ENCODE measurements at places on chromosomes 3 and 15.

DNA sequence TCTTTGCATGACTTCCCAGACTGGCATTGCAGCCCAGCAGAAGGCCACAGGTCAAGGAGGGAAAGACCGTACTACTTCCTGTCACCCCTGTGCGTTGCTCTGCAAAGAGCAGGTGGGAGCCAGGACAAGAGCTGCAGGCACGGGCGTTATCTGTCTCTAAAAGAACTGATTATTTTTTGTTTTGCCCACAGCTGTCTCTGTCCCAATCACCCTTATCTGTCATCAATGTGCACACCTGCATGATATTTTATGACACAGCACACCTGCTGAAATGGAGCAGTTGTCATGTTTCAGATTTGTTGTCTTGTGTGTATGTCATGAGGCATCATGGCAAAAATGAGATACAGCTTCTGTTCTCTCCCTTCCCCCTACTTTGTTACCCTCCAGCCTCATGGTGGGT lies 58.8 kb downstream of the SLCO3A1 start:
- DNase-seq, result no peak

DNA sequence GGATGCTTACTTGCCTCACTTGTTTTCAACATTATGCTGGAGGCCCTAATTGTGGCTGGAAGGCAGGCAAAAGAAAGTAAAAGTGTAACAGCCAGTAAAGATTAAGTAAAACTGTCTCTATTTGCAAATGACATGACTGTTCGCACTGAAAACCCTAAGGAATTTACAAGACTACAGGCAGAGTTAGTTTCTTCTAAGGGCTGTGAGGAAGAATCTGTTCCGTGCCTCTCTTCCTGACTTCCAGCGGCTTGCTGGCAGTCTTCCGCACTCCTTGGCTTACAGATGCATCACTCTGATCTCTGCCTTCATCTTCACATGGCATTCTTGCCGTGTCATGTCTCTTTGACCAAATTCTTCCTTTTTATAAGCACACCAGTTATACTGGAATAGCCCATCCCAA lies 86.1 kb downstream of the DLG1 start:
- DNase-seq, result no peak

- no peak for DNase-seq
These were observed 47.2 kb upstream of the UBE3A start for GRCh38 chr15:25486051-25486450.

- DNase-seq, result no peak
These were observed 228.2 kb downstream of the TCF12 start for GRCh38 chr15:57146506-57147201.

- DNase-seq, result no peak
These were observed 141.8 kb downstream of the EEFSEC start for GRCh38 chr3:128294999-128295468.

DNA sequence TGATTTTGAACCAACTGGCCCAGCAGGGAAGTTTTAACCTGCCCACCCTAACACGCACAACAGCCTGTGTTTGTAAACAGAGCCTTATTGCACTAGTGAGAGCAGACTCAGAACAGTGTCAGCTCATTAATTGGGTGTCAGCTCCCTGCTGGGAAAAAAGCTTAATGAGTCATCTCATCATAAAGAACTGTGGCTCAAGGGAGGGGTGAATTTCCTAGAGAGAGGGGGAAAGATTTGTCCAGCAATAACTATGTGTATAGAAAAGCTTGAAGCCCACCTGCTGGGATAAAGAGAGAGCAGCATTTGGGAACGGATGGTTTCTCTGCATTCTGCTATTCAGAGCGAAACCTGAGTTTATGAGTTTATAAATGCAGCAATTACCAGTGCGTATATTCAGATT lies 48.9 kb upstream of the GMNC start:
- no peak for DNase-seq

- DNase-seq, result no peak
These were observed 9.7 kb downstream of the ADAMTS9 start for GRCh38 chr3:64677961-64678716.

GRCh38 chr15:71136159-71136783 lies 21.0 kb downstream of the THSD4 start:
- no peak for DNase-seq

GRCh38 chr3:38980938-38981337 lies 70.8 kb downstream of the SCN11A start:
- no peak for DNase-seq

DNA sequence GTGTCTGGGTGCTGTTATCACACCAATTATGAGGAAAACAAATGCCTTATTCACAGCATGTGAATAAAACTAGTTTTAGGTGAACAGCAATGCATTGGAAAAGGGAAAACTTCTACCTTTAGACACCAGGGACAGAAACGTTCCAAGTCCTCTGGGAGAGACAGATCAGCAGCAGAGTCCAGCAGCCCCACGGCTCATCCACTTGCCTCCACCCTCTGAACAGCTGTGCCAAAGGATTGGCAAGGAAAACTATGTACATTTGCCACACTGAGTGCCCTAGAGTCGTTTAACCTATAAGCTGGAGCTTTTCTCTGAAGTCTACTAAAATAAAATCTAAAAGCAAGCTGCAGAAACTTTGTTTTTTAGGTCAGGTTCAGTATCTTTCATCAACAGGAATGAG lies 107.7 kb upstream of the EIF1B start:
- no peak for DNase-seq

- no peak for DNase-seq
These were observed 57.3 kb downstream of the ARNT2 start for GRCh38 chr15:80461356-80462095.

GRCh38 chr3:187322291-187322690 lies 30.8 kb upstream of the MASP1 start:
- DNase-seq, result no peak

DNA sequence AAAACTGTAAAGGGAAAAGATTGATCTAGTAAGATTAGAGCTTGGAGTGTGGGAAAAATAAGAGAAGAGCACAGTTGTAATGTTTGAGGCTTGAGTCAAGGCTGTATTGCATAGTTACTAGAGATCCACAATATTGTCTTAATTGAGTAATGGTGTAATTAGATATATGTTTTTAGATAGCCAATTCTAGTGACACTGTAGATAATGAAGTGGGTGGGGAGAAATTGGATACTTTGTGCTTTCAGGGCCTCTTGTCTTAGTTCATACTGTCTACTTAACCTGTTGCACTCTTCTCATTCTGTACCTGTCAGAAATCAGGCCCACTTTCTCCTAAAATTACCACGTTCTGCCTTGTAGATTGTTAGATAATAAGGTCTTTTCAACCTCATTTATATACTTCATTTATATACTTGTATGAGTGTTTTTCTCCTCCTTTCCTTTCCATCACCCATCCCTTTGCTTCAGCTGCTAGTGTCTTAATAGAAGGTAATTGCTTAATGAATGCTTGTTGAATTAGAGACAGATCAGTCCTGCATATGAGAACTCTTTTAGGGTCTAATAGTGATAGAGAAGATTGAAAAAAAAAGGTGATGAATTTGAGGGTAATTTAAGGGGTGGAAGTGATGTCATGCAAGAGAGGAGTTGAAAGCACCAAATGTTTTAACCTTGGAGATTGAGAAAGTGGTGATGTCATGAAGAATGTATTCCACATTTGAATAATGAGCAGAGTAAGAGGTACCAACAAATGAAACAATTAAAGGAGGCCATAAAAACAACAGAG lies 32.0 kb downstream of the PIK3CA start:
- DNase-seq, result no peak

DNA sequence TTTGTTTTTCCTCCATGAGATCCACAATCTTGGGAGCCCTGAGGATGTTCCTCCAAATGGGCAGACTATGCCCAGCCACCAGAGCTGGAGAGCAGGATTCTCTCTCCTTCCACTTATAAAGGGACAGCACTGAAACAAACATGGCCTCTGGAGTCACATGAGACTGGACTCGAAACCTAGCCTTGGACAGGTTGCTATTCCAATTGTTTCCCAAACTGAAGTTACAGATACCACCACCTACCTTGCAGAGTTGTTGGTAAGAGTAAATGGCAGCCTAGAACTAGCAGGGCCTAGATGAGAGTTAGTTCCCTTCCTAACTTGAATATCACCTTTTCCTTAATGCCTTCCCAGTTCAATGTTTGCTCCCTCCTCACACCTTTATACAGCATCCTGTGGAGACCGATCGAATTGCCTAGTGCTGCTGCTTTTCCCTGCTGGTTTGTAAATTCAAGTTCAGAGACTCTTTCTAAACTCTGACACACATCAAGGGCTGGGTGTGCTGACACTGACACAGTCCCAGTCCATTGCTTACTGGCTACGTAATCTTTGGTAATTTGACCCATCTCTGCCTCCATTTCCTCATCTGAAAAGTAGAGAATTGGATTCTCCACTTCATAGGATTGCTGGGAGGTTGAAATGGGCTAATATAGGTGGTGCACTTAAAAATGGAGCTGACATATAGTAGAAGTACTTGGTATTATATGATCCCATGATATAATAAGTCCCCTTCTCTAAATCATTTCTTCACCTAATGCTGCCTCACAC lies 2.6 kb downstream of the IMP3 start:
- DNase-seq, result no peak

DNA sequence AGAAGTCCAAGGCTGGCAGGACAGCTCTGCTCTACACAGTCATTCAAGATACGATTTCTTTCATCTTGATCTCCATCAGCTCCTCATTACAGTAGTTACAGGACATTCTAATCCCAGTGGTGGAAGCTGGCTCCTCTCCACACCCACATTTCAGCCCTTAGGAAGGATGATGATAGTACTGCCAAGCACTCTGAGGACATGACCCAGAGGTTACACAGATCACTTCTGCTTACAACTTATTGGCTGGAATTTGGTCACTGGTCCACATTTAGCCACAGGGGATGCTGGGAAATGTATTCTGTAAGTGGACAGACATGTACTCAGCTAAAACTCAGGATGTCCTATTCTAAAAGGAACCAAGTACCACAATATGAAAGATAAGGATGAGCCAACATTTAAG lies 77.1 kb downstream of the IQCH start:
- DNase-seq, result no peak

DNA sequence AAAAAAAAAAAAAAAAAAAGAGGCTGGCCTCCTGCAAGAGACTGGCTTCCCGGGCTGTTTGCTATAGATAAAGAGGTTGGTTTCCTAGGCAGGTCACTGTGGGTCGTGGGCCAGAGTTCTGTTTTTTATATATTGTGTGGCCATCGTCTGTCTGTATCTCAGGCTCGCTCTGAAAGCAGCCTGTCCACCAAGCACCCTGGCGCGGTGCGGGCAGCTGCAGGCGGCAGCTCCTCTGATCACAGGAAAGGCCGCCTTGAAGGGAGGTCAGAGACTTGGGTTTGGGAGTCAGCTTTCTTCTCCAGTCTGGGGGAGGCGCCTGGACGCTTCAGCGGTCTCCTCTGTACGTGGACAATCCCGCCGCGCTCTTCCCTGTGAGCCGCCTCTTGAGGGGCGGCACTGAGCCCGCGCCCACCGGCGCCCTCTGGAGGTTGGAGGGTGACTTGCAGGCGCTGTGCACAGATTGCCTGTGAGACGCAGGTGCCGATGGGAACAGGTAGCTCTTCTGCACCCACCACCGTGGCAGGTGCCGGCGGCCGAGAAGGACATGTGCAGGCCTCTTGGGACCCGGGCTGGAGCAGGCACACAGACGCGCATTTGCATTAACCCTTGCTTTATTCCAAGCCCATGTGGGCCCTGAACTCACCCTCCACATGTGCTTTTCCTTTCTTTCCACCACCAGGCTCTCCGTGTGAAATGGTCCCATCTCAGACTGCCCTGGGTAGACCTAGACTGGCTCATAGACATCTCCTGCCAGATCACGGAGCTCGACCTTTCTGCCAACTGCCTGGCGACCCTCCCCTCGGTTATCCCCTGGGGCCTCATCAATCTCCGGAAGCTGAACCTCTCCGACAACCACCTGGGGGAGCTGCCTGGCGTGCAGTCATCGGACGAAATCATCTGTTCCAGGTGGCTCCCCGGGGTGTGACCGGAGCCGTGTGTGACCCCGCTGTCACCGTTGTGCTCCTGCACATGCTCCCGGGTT lies 89.3 kb downstream of the LRRK1 start:
- peak; percentile 77 for DNase-seq

- no peak for DNase-seq
These were observed 124.8 kb downstream of the CTNNB1 start for GRCh38 chr3:41324156-41324475.

GRCh38 chr3:113585720-113586119 lies 53.4 kb downstream of the SIDT1 start:
- DNase-seq, result no peak

DNA sequence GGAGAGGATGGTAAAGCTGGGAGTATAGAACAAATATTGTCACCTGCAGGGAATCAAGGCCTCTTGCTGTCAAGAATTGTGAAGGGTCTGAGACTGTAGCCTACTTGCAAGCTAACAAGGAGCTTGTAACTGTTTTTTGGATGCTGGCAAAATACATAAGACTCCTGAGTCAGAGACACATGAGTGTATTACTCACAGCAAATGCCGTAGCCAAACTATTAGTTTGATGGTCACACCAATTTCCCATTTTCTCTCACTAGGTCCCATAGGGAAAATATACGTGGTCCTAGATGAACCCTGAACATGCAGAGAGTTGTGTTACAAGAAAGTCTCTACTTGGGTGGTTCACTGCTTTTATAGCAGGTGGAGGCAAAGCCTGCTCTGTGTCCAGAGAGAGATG lies 44.7 kb upstream of the LIPC start:
- no peak for DNase-seq

- DNase-seq, result no peak
These were observed 23.5 kb downstream of the MYO5A start for GRCh38 chr15:52505151-52505550.

- DNase-seq, result no peak
These were observed 286.4 kb downstream of the ZIC4 start for GRCh38 chr3:147119989-147120388.

- DNase-seq, result no peak
These were observed 13.2 kb upstream of the PCSK6 start for GRCh38 chr15:101502572-101503295.

DNA sequence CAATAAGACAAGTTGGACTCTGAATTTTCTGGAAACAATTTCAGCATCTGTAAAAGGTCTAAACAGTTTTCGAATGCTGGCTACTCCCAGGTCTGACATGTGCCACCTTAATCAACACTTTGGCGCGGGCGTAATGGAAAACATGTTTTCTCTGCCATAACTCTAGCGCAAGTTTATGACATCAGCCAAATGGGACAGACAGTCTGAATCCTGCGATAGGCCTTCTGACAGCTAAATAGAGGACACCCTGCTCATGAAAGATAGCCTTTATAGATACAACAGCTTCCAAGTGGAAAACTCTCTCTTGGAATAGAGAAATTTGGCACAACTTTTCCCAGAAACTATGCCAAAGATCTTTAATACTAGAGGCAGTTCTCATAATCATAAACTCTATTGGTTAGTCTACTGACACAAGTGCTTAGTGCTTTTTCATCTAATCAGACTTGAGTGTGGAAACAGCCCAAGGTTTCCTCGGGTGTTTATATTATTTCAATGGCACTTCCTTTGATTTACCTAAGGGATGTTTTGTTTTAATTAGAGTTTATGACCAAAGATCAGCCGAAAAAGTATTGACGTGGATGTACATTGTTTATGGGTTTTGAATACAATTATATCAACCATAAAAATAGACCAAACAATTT lies 120.1 kb upstream of the DPH6 start:
- no peak for DNase-seq

DNA sequence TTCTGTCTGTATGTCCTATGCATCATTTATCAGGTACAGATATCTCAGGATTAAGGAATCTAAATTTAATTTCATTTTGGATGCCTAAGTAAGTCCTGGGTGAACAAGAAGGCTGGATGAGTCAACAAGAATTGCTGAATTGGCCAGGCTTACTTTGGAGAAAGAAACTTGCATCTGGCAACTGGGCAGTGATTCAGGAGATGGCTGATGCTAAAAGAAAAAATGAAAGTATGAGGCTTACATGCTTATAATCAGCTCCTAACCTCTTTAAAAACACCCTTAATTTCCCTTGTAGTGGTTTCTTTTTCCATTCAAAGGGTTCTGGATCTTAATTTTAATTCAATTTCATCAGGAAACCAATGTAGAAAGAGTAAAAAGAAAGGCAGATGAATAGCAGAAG lies 228.8 kb upstream of the PEX5L start:
- no peak for DNase-seq
